ENCODE measurements at places on chromosomes 7 and 10. TPM values are rescaled to one million over a fixed set of nuclear protein-coding genes. Genes with fewer than 3 reads are reported as not detected.

Gene TRPV5
- 0.09 TPM for total RNA-seq

Gene CYP3A5
- 0.36 TPM for total RNA-seq

Gene CHN2
- 1.2 TPM for total RNA-seq

Gene KCNIP2
- 3.1 TPM for total RNA-seq

Gene CTAGE8
- not detected for total RNA-seq

Gene CPN1
- total RNA-seq = not detected

Gene GIMAP4
- total RNA-seq = 156 TPM

Gene GIMAP2
- total RNA-seq = 47.8 TPM

Gene NEUROG3
- not detected for total RNA-seq

Gene PSMA2
- total RNA-seq = 124 TPM

Gene CLRN3
- not detected for total RNA-seq

Gene TRIM73
- 10.6 TPM for total RNA-seq

Gene CCDC186
- total RNA-seq = 17.3 TPM

Gene SDK1
- total RNA-seq = 6.1 TPM

Gene ABCB4
- 0.07 TPM for total RNA-seq

Gene FANK1
- not detected for total RNA-seq

Gene MACC1
- 0.12 TPM for total RNA-seq

Gene NACAD
- 0.36 TPM for total RNA-seq

Gene OR9A2
- total RNA-seq = not detected

Gene SH2D4B
- 0.34 TPM for total RNA-seq

Gene CARD11
- 101 TPM for total RNA-seq

Gene SPDYE5
- total RNA-seq = not detected

Gene WBP1L
- 20.1 TPM for total RNA-seq

Gene TFEC
- 0.44 TPM for total RNA-seq

Gene CXCL12
- not detected for total RNA-seq

Gene BAZ1B
- 105 TPM for total RNA-seq

Gene PEX1
- total RNA-seq = 22.8 TPM

Gene IKZF1
- total RNA-seq = 427 TPM

All from activated T-cell treated with anti-CD3 and anti-CD28 coated beads, Interleukin-2, amount 50 U/mL, for 72 hours (primary cell).